ENCODE measurements at places on chromosomes 3 and 15.

DNA sequence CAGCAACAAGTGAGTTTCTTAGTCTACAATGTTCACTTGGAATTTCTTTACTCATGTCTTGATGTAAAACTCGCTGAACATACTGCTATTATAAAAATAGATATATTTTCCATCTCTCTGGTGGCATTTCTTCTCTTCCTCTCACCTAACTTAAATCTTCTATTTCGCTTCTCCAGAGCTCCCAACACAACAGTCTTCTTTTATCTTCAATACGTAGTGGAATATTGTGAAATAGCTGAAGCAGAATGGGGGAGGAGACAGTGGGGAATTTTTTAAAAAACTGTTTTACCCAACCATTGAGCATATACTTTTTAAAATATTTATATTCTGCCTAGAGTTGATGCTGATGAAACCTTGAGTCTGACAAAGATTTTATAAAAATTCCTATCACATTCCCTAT, 548.5 kb downstream of the RBMS3 start:
- DNase-seq, result no peak

- DNase-seq, result no peak
Measured at GRCh38 chr3:42739401-42740158, 33.5 kb downstream of the CCDC13 start.

GRCh38 chr15:62641825-62642224, 400.7 kb upstream of the TPM1 start:
- no peak for DNase-seq

DNA sequence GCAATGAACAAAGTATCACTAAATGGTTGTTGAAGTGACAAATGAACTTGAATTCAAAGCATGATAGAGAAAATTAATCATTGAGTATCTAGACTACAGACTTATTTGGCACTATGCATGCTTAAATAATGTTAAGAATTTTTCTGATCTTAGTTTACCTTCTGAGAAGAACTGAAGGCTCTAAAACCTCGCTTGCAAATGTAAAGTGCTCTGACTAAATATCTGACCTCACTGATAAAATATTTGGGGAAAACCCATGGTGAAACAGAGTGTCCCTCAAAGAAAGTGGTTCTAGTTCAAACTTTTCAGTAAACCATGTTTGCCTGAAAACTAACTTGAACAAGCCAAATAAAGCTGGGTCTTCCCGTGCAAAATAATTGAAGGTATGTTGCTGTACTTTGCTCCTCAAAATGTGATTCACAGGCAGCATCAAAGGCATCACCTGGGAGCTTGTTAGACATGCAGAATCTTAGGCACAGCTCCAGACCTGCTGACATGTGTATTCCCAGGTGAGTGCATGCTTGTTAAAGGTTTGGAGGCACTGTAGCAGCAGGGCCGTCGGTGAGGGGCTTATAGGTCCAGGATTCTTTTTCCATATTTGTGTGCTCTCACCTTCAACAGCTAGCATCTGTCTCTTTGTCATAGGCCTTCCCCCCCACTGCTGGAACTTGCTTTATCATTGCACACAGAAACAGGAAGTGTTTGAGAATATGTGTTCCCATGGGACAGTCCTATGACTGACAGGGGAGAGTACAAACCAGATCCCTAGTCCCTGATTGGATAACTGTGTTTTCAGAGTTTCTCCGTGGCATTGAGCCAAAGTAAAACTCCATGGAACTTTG, 524.2 kb upstream of the LMCD1 start:
- no peak for DNase-seq

GRCh38 chr3:172148241-172148640, 108.9 kb downstream of the FNDC3B start:
- DNase-seq, result no peak

- DNase-seq, result no peak
Measured at GRCh38 chr3:110774496-110775265, 296.9 kb upstream of the NECTIN3 start.

DNA sequence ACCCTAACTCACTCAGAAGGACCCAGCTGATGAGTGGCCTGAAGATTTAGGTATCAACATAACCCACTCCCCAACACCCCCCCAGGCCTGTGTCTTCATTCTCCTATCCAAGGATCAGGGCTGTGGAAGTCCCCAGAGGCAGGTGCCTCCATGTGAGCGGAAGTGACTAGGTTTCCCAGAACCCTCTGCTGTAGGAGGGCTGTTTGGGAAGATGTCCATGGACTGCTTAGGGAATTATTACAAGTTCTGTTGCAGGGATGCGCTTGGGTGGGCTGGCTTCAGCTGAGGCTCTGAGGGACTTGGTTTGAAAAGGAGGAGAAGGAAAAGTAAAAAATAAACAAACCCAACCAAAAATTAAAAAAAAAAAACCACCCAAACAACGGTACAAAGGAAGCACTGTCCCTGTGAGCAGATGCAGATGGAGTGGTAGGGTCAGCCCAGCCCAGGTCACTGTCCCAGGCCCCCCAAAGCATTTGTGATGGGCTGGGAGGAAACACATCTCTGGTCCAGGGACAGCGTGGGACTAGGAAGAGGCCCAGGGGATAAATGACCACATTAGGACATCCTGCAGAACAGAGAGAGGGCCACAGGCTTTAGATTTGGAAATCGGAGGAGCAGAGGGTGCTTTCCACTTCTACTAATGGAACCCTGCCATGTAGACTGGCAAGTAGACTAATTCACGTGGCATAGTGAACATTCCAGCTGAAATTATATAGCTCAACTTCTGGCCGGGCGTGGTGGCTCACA, 12.2 kb upstream of the APOD start:
- DNase-seq, result no peak

DNA sequence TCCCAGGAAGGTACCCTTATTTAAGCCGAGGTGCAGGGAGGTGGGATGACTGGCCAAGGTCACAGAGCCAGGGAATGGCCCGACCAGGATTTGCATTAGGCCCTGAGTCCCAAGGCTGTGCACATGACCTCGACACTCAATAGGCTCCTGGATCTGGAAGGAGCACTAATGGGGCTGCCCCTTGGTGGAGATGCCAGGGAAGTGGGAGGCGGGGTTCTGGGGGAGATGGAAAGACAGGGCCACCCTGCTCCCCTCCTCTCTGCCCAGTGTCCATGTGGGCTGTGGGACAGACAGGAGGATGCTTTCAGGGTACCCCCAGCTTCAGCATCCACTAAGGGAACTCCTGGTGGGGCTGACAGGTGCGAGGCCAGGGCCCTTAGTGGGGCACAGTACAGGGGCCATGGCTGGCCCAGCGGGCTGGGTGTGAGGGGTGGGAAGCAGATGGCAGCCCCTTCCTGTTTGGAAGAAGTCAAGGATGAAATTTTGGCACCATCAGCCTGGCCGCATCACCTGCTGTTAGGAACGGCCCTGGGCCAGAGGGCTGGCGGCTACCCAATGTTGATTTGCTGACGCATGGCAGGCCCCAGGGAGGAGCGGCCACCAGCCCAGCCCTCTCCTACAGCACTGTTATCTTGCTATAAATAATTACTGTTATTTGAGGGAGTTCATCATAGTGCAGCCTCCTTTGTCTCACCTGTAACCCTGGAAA, 37.3 kb downstream of the ATP2B2 start:
- no peak for DNase-seq

All from CD4-positive, alpha-beta memory T cell (primary cell).